Neural progenitor cell (in vitro differentiated cells): ENCODE measurements at places on chromosomes 6 and 20. TPM values are rescaled to one million over a fixed set of nuclear protein-coding genes. Genes with fewer than 3 reads are reported as not detected.

DNA sequence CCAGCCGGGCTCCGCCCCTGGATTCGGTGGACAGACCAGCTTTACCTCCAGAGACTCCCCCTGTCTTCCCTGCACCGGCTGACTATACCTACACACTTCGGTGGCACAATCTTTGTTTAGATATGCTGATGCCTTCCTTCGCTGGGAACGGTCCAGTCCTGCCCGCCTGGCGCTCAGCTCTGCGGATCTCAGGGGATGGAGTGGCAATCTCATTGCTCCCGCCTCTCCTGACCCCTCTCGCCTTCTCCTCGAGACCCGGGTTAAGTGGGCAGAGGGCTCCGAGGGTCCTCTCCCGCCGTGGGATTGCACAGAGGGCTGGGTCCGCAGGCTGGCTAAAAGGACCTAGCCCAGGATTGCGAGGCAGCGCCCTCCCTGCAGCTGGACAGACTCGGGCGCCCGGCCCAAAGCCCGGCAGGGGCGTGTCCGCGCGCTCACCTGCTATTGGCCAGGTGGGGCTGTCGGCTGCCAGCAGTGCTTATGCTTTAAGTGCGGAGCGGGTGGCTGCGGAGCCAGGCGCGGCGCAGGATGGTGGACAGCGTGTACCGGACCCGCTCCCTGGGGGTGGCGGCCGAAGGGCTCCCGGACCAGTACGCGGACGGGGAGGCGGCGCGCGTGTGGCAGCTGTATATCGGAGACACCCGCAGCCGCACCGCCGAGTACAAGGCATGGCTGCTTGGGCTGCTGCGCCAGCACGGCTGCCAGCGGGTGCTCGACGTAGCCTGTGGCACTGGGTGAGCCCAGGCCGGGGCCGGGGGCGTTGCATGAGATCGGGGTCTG is at the start of gene GNMT:
TSS of gene GNMT (plus strand) at position 512 of the 777 bp plus-strand sequence. CDS start at position 526, 14 bp downstream.
- H3K27ac ChIP-seq, result no peak within 1 kb of the TSS
- peaks cover 4% of the 10 kb centered on the region for H3K4me1 ChIP-seq
- peak within 1 kb of the TSS; percentile 67 for H3K4me3 ChIP-seq
- DNase-seq, result peak; percentile 86

DNA sequence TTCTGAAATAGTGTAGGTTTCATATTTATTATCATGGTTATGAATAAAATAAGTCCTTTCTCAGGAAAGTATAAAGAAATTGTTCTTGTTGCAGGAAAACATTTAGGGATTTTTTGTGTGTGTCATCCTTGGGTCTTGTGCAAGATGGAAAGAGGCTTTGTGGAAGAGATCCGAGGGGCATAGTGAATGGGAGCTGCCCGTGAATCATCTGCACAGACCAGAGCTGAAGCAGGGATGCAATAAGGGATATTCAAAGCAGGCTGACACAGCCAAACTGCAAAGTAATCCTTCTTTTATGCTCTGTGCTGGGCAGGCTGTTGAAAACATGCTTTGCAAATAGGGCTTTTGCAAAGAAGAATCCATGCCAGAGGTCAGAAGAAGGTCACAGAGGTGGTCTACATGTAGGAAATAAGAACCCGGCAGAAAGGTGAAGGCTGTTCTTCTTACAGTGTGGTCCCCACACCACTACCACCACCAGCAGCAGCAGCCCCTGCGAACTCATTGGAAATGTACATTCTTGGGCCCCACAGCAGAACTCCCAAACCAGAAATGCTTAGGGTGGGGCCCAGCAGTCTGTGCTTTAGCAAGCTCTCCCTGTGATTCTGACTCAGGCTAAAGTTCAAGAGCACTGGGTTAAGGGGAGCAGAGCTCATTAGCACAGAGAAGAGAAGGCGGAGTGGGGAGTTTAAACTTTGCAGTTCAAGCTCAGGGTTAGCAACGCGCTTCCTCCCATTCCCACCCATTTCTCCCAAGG is 237.6 kb downstream of the QKI start:
- H3K27me3 ChIP-seq, result no peaks in the 10 kb centered on the region
- H3K27ac ChIP-seq, result no peak overlapping the region
- no peak overlapping the region for H3K4me3 ChIP-seq
- H3K36me3 ChIP-seq, result no peaks in the 10 kb centered on the region

- H3K36me3 ChIP-seq, result no peaks in the 10 kb centered on the region
- no peaks in the 10 kb centered on the region for H3K27me3 ChIP-seq
- H3K4me3 ChIP-seq, result no peak overlapping the region
- DNase-seq, result peak; percentile 77
- no peaks in the 10 kb centered on the region for H3K4me1 ChIP-seq
Observed at GRCh38 chr6:155177363-155177961, 86.4 kb upstream of the CLDN20 start.

- no peaks in the 10 kb centered on the region for H3K36me3 ChIP-seq
- no peaks in the 10 kb centered on the region for H3K4me1 ChIP-seq
- H3K27me3 ChIP-seq, result no peaks in the 10 kb centered on the region
- no peak overlapping the region for H3K27ac ChIP-seq
Observed at GRCh38 chr6:84854811-84855400, 90.5 kb upstream of the TBX18 start.

GRCh38 chr6:122735582-122735981 is 43.9 kb upstream of the FABP7 start:
- no peak overlapping the region for H3K4me3 ChIP-seq
- no peak overlapping the region for H3K27ac ChIP-seq
- DNase-seq, result no peak
- H3K27me3 ChIP-seq, result no peaks in the 10 kb centered on the region
- peaks cover 18% of the 10 kb centered on the region for H3K4me1 ChIP-seq
- no peaks in the 10 kb centered on the region for H3K36me3 ChIP-seq

Gene TP53TG5
- 0.06 TPM in 1 of 2 replicates, not detected in the other for total RNA-seq

Gene SYNDIG1
- 1.0 and 4.7 TPM in 2 replicates for total RNA-seq

GRCh38 chr6:26109772-26110171 is 22.5 kb downstream of the HFE start:
- H3K4me3 ChIP-seq, result no peak overlapping the region
- DNase-seq, result no peak
- no peaks in the 10 kb centered on the region for H3K4me1 ChIP-seq
- no peak overlapping the region for H3K27ac ChIP-seq
- no peaks in the 10 kb centered on the region for H3K27me3 ChIP-seq

Gene PTCRA
- total RNA-seq, result not detected in 2 replicates

- no peak overlapping the region for H3K4me3 ChIP-seq
- H3K27ac ChIP-seq, result no peak overlapping the region
- no peaks in the 10 kb centered on the region for H3K27me3 ChIP-seq
Observed at GRCh38 chr6:79922018-79922417, 25.3 kb downstream of the ELOVL4 start.

GRCh38 chr6:124190256-124190655 is 386.6 kb downstream of the NKAIN2 start:
- no peak for DNase-seq
- no peak overlapping the region for H3K4me3 ChIP-seq
- H3K27me3 ChIP-seq, result no peaks in the 10 kb centered on the region
- H3K36me3 ChIP-seq, result no peaks in the 10 kb centered on the region
- no peak overlapping the region for H3K27ac ChIP-seq
- H3K4me1 ChIP-seq, result no peaks in the 10 kb centered on the region

- no peak overlapping the region for H3K4me3 ChIP-seq
- H3K4me1 ChIP-seq, result peaks cover 9% of the 10 kb centered on the region
- H3K36me3 ChIP-seq, result no peaks in the 10 kb centered on the region
Observed at GRCh38 chr6:111113336-111114086, 26.2 kb downstream of the SLC16A10 start.

Gene POM121L2
- total RNA-seq, result not detected in 2 replicates

DNA sequence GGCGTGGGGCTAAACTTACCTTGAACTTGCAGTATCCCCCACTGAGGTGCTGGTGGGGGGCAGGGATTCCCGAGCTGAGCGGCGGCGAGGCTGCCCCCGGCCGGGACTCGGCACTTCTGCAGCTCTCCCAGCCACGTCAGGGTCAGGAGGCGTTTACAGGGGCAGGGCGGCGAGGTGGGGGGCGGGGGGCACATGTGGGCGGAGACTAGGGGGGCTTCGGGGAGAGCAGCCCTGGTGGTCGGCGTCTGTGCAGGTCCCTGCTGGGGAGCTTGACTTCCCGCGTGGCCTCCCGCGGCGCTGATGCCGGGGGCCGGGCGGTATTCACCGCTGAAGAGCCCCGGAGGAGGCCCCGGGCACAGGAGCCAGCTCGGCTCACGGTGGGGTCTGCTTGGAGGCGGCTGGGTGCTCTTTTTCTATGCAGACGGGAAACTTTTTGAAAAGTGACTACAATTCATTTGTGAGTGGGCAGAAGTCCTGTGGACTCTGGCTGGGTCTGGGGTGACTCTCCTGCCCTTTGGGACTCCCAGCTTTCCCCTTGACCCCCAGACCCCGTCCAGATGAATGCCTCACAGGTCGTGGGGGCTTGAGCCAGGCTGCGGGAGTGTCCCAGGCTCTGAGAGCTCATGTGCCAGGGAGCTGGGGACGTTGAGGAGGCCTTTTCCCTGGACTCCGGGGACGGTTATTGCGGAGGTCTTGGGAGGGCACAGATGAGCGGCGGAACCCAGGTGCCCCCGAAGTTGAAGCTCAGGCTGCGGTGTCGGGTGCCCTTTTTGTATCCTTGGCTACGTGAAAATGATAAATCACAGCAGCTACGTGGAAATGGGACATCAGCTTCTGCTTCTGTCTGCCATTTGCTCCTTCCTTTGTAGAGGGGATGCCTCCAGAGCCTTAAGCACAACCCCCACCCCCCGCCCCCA is 75.9 kb upstream of the GATA5 start:
- peaks cover 64% of the 10 kb centered on the region for H3K27me3 ChIP-seq
- H3K4me3 ChIP-seq, result peak overlapping the region; percentile 39
- H3K4me1 ChIP-seq, result peaks cover 21% of the 10 kb centered on the region
- no peak overlapping the region for H3K27ac ChIP-seq
- H3K36me3 ChIP-seq, result no peaks in the 10 kb centered on the region

DNA sequence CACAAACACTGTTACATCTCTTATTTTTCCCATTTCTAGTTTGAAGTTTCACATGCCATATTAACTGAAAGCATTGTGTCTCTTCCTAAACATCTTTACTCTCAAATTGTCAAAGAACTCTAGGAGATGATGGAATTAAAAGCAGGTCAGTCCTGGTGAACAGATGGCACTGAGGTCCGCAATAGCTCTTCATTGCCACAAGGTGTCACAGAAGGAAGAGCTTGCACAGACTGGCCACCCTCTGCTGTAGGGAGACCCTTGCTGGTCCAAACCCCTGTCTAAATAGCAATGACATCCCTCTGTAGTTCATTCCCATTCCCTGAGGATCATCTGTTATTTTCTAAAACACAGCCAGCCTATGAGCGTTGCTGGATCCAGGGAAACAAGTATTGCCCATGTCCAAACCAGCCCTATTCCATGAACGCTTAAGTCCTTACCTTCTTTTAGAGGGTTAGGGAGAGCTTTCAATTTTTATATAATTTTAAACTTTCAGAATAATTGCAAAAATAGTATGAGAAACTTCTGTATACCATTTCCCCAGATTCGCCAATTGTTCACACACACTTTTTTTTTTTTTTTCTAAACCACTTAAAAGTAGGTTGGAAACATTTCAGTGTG is 10.1 kb upstream of the HDAC2 start:
- no peak overlapping the region for H3K4me3 ChIP-seq
- H3K27me3 ChIP-seq, result no peaks in the 10 kb centered on the region
- no peak overlapping the region for H3K27ac ChIP-seq
- no peaks in the 10 kb centered on the region for H3K36me3 ChIP-seq
- peak; percentile 70 for DNase-seq
- no peaks in the 10 kb centered on the region for H3K4me1 ChIP-seq

- no peaks in the 10 kb centered on the region for H3K27me3 ChIP-seq
- H3K4me1 ChIP-seq, result peaks cover 18% of the 10 kb centered on the region
- H3K27ac ChIP-seq, result no peak overlapping the region
- no peaks in the 10 kb centered on the region for H3K36me3 ChIP-seq
Observed at GRCh38 chr6:156396068-156396771, 381.0 kb upstream of the ARID1B start.

Gene SLC17A3
- total RNA-seq, result not detected in 2 replicates

Gene MEP1A
- not detected in 2 replicates for total RNA-seq

Gene CST8
- not detected in 2 replicates for total RNA-seq

GRCh38 chr6:161985876-161986423 is 712.1 kb upstream of the AGPAT4 start:
- no peak for DNase-seq
- H3K27me3 ChIP-seq, result no peaks in the 10 kb centered on the region
- peaks cover 8% of the 10 kb centered on the region for H3K4me1 ChIP-seq
- no peaks in the 10 kb centered on the region for H3K36me3 ChIP-seq

- H3K27ac ChIP-seq, result no peak overlapping the region
- no peaks in the 10 kb centered on the region for H3K27me3 ChIP-seq
- no peak for DNase-seq
- H3K36me3 ChIP-seq, result no peaks in the 10 kb centered on the region
Observed at GRCh38 chr6:133610227-133610840, 278.6 kb upstream of the TCF21 start.
